ENCODE measurements at places on chromosomes 1 and 21.

DNA sequence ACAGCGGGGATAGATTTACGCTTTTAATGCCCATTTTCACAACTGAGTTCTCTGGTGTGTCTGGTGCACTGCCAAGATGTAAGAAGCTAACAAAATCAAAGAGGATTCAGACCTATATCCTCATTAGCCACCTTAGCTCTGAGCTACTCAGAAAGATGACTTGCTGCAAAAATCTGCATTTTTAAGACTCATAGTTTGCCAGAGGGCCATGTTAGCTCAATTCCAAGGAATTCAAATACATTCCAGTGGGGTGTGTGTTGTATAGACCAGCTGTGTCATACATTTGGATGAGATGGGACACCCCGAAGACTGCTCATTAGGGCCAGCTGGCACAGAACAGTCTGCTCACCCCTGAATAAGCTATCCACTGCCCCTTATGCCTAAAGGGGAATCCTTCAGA is 8.9 kb downstream of the DENND2D start:
- DNase-seq: no peak

DNA sequence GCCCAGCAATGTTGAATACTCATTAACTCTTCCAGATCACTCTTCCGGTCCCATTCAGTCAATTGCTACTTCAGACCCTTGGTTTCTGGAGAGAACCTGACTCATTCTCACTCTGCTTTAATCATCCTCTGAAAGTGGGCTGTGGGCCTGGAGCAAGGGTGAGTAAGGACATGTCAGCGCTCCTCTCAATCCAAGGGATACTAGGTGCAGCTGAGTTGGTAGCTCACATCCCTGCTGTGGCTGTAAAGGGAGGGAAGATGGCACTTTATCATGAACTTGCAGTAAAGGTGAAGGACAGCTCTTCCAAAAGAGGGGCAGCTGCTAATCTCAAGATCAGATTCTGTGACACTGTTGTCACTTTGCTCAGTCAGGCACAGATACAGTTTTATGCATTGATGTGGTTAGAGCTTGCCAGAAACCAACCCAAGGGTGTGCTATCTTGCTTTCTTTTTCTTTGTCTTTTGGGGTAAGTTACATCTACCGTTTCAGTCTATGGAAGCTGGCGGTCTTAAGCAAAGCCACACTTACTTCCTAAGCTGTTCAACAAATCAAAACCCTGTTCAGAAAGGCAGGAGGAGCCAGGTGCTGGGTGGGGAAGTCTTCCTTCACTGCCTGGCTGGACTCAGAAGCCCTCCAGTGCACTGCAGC is 26.5 kb upstream of the NTPCR start:
- peak; percentile 7 for DNase-seq

- DNase-seq: no peak
Observed at GRCh38 chr1:72109916-72110315, 172.4 kb downstream of the NEGR1 start.

GRCh38 chr1:19189270-19189669 is 20.8 kb downstream of the UBR4 start:
- no peak for DNase-seq

GRCh38 chr21:29684106-29684505 is 255.7 kb downstream of the GRIK1 start:
- no peak for DNase-seq

- DNase-seq: no peak
Observed at GRCh38 chr1:11059155-11059967, 457 bp downstream of the SRM start.

GRCh38 chr1:44235808-44236207 is 22.5 kb downstream of the DMAP1 start:
- DNase-seq: no peak

DNA sequence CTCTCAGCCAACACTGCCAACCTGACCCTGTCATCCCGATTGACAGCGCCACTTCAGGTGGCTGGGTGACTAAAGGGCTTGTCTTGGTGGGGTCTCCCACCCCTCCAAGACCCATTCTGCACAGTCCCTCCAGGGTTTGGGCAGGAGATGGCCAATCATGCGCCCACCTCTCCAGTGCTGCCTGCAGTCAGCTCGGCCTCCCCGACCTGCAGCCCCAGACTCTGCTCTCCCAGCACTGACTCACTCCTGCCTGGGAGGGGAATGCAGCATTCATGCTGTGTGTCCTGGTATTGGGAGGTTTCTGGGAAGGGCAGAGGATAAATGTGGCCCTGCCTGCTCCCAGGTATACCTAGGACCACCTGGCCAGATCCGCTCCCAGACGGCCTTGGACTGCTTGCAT is 9.7 kb downstream of the TMEM81 start:
- no peak for DNase-seq

- no peak for DNase-seq
Observed at GRCh38 chr1:168799927-168800605, 71.1 kb upstream of the DPT start.

GRCh38 chr21:29293495-29293894 is 5.2 kb upstream of the BACH1 start:
- DNase-seq: no peak

DNA sequence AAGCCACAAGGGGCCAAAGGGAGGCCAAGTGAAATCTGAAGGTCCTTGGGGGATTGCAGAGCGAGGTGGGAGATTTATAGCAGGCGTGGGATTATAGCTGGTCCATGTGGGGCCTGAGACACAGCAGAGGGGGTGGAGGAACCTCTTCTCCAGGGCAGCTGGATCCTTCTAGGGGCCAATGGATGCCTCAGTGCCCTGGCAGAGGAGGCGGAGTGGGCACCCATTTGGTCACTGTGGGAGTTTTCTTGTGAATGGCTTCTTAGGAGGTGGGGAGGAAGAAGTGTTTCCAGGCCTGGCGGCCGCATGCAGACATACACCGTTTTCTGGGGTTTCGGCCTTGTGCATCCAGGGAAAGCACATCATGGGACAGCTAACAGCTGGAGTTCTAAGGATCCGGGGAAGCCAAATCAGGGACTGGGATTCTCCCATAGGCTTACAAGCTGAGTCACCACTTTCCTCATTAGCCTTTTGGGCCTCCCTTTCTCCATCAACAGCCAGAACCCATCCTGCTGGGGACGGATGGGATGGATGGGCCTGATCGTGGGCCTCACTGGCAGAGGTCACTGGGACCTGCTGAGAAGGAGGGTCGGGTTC is 76.5 kb downstream of the RHOU start:
- no peak for DNase-seq

GRCh38 chr21:27818847-27819246 is 852.0 kb upstream of the ADAMTS5 start:
- DNase-seq: no peak

GRCh38 chr1:169478094-169478672 is 7.6 kb downstream of the SLC19A2 start:
- DNase-seq: no peak

DNA sequence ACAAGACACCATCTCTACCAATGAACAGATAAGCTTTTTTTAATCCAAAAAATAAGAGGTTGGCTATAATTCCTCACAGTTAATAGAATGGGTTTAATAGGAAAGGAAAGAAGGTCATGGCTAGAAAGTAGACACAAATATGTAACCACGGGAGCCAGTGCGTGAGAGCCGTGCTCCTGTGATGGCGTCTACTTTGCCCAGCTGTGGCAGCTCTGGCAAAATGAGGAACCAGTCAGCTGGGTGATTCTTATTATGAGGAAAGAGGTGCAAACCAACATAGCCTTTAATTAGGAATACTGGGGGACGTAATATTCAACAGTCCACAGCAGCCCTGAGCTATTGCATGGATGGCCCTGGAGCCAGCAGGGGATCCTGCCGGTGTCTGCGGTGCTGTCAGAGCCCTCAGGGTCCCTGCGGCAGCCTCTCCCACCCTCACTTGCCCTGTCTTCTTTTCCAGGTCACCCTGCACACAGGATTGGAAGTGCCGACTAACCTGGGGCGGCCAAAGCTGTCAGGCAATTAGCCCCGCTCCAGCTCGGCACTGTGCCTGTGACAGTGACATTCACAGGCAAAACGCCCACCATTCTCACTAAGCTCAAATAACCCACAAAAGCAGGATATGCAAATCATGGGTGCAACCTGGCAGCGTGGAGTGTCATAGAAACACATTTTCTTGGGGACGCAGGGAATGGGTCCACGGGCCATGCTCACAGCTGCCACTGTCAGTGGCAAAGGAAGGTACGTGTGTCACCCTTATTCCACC is 25.9 kb upstream of the GNPAT start:
- DNase-seq: no peak

GRCh38 chr1:30984991-30985503 is 76.5 kb upstream of the SDC3 start:
- no peak for DNase-seq

GRCh38 chr1:59016390-59016789 is 232.5 kb upstream of the JUN start:
- no peak for DNase-seq

- no peak for DNase-seq
Observed at GRCh38 chr1:51928896-51929295, 50.4 kb upstream of the NRDC start.

GRCh38 chr1:222641269-222641948 is 23.5 kb downstream of the MIA3 start:
- DNase-seq: no peak

DNA sequence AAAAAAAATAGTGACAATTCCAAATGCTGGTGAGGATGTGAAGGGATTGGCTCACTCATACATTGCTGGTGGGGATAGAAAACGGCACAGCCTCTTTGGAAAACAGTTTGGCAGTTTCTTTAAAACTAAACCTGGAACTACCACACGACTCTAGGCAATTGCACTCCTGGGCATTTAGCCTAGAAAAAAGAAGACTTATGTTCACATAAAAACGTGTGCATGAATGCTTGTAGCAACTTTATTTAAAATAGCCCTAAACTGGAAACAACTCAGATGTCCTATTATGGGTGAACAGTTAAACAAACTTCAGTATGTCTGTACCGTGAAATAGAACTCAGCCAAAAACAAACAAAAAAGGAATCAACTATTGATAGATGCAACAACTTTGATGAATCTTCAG is 9.4 kb upstream of the TMEM9 start:
- no peak for DNase-seq

DNA sequence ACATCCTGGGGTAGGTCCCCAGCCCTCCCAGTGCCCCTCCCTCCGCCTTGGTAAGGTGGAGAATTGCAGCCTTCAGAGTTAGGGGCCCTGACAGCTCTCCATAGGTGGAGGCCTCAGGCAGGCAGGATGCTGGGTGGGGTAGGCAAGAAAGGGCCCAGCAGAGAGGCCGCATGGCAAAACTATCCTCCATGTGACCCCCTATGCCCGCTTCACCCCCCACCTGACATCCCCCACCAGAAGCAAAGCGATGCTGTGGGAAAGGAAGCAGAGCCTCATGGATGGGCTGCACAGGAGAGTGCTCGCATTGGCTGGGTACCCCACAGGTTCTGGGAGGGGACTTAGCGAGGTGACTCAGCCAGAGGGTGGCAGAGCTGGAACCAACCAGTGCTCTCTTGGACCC is 1.6 kb downstream of the S100A9 start:
- no peak for DNase-seq

DNA sequence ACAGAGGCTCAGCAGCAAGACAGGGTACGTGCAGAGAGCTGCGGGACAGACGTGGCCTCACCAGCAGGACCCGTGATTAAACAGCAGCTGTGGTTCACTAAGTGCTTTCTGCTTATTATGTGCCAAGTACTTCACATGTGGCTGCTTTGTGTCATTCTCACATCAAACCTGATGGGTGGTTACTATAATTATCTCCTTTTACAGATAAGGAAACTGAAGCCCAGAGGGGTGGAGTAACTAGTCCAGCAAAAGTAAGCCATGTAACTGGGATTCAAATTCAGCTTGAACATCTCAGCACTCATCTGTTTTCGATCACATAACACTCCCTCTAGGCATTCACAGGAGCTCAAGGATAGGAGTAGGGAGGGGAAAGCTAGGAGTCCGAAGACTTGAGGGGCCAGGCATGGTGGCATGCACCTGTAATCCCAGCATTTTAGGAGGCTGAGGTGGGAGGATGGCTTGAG is 50.8 kb upstream of the CLIC4 start:
- no peak for DNase-seq

DNA sequence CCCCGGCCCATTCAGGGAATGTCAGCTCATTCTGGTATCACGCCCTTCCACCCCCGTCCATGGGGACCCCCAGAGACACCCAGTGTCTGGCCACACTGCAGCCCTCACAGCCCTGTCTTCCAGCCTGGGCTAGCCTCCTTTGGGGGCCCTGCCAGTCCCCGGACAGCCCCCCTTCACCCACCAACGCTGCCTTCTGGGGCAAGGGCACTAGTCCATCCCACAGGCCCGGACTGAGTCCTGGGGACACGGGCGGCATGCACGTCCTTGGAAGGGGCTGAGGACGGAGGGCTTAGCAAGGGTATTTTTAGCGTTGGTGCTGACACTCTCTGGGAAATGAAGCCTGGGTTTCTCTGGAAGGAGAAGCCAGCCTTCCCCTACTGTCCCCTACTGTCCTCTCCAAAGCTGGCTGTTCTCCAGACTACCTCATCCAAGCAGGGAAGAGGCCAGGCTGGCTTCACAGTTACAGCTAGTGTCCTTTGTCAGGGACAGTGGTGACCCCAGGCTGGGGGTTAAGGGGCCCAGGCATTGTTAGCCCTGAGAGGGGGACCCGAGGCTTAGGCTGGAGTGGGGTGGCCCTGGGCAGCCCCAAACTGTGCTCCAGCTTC is 39.5 kb downstream of the COQ8A start:
- DNase-seq: no peak

DNA sequence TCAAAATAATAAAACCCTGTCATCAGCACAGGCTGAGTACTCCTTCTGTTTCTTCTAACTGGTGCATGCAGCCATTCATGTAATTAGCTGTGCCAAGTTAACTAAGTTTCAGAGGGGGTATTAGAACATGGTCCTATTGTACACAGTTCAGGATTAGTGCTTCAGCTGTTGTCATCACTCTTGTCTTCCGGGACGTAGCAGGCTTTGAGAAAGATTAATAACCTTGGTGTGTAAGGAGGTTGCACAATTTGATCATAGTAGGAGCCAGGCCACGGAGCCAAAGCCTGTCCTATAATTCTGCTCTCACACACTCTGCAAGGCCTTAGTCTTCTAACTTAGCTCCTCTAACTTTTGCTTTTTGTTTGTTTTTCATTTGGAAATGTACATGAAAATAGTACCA is 44.7 kb downstream of the PTGFRN start:
- DNase-seq: no peak

- DNase-seq: peak; percentile 11
Observed at GRCh38 chr1:94418664-94419655, 771 bp downstream of the ABCD3 start.

DNA sequence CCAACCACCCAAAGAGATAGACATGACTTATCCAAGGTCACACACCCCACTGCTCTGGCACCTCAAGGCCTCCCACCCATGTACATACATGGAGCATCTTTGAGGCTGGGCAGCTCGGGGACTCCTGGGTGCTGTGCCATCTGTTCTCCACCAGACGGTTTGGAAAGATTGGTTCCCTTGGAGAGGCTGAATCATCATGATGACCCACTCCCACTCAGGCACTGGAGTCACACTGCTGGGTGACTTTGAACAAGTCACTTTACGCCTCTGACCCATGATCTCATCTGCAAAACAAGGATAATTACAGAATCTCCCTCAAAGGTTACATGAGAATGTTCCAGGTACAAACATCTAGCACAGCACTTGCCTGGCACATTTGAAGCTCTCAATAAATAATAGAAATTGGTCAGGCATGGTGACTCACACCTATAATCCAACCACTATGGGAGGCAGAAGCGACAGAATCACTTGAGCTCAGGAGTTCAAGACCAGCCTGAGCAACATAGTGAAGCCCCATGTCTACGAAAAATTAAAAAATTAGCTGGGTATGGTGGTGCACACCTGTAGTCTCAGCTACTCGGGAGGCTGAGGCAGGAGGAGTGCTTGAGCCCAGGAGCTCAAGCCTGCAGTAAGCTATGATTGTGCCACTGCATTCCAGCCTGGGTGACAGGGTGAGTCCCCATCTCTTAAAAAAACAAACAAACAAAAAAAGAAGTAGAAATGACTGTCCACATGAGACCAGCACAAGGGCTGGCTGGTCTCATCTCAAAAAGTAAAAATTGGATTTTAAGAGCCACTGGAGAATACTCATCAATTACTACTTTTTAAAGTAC is 74.9 kb downstream of the RRAGC start:
- DNase-seq: no peak
